ENCODE measurements at places on chromosomes 1 and 21. TPM values are rescaled to one million over a fixed set of nuclear protein-coding genes. Genes with fewer than 3 reads are reported as not detected.

Gene BMP8A
- 5.4 TPM for total RNA-seq

Gene NR5A2
- total RNA-seq, result 2.7 TPM

DNA sequence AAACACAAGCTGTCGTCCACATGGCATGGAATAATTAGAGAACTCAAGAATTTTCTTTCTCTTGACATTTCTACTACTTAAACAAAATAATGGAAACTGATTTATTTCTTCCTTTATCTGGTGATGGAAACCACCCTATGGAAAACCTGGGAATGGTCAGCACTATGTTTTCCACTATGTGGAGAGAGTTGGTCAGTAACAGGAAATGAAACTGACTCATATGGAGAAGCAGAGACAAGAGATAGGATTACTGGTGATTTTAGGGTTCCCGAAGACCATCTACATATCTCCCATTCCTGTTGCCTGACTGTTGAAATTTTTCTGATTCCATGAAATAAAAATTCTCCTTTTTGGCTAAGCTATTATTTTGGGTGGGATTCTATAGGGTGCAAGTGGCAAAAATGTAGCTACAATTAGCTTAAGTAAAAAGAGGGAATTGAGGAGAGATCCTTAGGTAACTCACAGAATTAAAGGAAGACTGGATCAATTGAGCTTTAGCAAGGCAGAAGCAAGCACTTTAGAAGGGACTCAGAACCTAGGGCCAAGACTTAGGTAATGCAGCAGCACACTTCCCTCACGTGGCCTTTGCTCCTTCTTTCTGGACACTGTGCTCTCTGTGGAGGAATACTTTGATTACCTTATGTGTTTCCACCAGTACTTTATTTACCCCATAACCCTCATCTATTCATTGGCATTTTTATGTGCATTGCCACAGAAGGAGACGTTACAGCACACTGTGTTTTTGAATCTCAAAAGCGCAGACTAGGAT is 89.6 kb downstream of the LEPR start:
- no peaks in the 10 kb centered on the region for H3K36me3 ChIP-seq
- H3K4me3 ChIP-seq, result no peak overlapping the region
- no peak overlapping the region for H3K27ac ChIP-seq
- H3K4me1 ChIP-seq, result no peaks in the 10 kb centered on the region
- no peak for DNase-seq

- no peak overlapping the region for H3K27ac ChIP-seq
- DNase-seq, result no peak
- H3K36me3 ChIP-seq, result no peaks in the 10 kb centered on the region
- H3K4me3 ChIP-seq, result no peak overlapping the region
- H3K27me3 ChIP-seq, result no peaks in the 10 kb centered on the region
- H3K4me1 ChIP-seq, result peaks cover 4% of the 10 kb centered on the region
Observed at GRCh38 chr1:8727809-8728213, 89.6 kb downstream of the RERE start.

DNA sequence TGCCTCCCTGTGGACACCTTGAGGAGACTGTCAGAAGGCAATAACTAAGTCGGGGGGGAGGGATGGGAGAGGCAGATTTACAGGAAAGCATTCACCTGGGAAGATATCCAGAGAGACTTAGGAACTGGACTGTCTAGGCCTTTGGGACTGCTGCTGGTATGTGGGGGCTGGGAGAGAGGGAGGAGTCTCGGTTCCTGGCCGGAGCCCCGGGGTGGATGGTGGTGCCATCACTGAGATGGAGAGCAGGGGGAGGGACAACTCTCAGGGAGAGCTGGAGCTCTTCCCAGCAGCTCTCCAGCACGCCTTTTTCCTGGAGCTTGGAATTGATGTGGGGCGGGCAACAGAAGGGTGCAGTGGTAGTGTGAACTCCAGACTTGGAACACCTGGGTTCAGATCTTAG is 22.1 kb downstream of the PTPRF start:
- H3K27ac ChIP-seq, result peak overlapping the region; percentile 79
- peaks cover 56% of the 10 kb centered on the region for H3K4me1 ChIP-seq
- no peaks in the 10 kb centered on the region for H3K36me3 ChIP-seq

DNA sequence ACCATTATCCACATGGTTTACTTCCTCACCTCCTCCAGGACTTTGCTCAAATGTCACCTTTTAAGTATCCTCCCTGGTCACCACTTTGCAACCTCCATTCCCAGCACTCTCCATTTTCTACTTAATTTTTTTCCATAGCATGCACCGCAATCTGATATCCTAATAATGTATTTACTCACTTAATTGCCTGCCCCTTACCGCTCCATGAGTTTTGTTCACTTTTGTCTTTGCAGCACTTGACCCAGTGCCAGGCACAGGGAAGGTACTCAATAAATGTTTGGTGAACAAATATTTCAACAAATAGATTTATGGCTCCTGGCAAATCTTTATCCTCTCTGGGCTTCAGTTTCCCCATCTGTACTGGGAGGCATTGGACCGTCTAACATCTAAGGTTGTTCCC is 53.6 kb downstream of the UBE2T start:
- H3K4me3 ChIP-seq, result no peak overlapping the region
- no peaks in the 10 kb centered on the region for H3K36me3 ChIP-seq
- no peaks in the 10 kb centered on the region for H3K4me1 ChIP-seq
- DNase-seq, result no peak

- DNase-seq, result peak; percentile 81
- peak overlapping the region; percentile 84 for H3K4me3 ChIP-seq
- H3K4me1 ChIP-seq, result peaks cover 26% of the 10 kb centered on the region
- no peaks in the 10 kb centered on the region for H3K36me3 ChIP-seq
- H3K27me3 ChIP-seq, result no peaks in the 10 kb centered on the region
- peak overlapping the region; percentile 96 for H3K27ac ChIP-seq
Observed at GRCh38 chr1:1892079-1892762, 1.3 kb upstream of the GNB1 start.

Measured in prostate gland (tissue), 2 donors.